ENCODE measurements at places on chromosomes 7 and 10. TPM values are rescaled to one million over a fixed set of nuclear protein-coding genes. Genes with fewer than 3 reads are reported as not detected.

- DNase-seq = no peak
- H3K4me1 ChIP-seq = peaks cover 15% of the 10 kb centered on the region
- H3K27ac ChIP-seq = no peak overlapping the region
- H3K36me3 ChIP-seq = no peaks in the 10 kb centered on the region
Observed at GRCh38 chr7:134462337-134462925, 3.5 kb upstream of the AKR1B1 start.

GRCh38 chr7:117997862-117998825 is 124.9 kb upstream of the CTTNBP2 start:
- no peaks in the 10 kb centered on the region for H3K4me1 ChIP-seq
- H3K27me3 ChIP-seq = no peaks in the 10 kb centered on the region
- no peaks in the 10 kb centered on the region for H3K36me3 ChIP-seq

GRCh38 chr7:71301167-71301566 is 169.2 kb downstream of the GALNT17 start:
- H3K4me3 ChIP-seq = no peak overlapping the region

DNA sequence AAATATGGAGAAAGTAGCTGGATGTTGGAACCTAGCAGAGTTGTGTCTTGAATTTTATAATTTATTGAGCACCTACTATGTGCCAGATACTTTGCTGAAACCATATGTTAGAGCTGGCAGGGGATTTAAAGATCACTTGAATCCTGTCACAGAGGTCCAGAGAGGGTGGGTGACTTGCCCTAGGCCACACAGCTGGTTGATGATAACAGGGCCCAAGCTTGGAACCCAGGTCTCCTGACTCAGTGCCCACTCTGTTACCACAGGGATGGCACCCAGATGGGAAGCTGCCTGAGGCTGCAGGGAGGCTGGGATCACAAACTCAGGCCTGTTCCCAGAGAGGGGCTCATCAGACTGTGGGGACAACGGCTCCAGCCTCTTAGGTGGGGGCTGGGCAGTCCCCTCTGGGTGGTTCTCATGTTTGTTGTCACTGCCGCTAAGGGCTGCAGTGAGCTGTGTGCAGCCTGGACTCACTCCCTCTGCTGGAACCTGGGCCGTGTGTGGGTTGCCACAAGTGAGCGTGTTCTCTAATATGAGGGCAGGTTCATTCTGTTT is 18.6 kb downstream of the GOLGA7B start:
- no peak for DNase-seq
- no peak overlapping the region for H3K4me3 ChIP-seq
- H3K27me3 ChIP-seq = no peaks in the 10 kb centered on the region
- H3K27ac ChIP-seq = no peak overlapping the region
- no peaks in the 10 kb centered on the region for H3K36me3 ChIP-seq

- H3K27me3 ChIP-seq = no peaks in the 10 kb centered on the region
- no peaks in the 10 kb centered on the region for H3K36me3 ChIP-seq
- H3K4me3 ChIP-seq = no peak overlapping the region
- DNase-seq = no peak
Observed at GRCh38 chr7:51276967-51277366, 39.6 kb downstream of the COBL start.

- peak overlapping the region; percentile 60 for H3K27ac ChIP-seq
- H3K36me3 ChIP-seq = peaks cover 27% of the 10 kb centered on the region
- DNase-seq = peak; percentile 8
- peaks cover 17% of the 10 kb centered on the region for H3K4me1 ChIP-seq
- H3K4me3 ChIP-seq = peak overlapping the region; percentile 54
Observed at GRCh38 chr7:149196151-149196704, 882 bp downstream of the ZNF282 start.

DNA sequence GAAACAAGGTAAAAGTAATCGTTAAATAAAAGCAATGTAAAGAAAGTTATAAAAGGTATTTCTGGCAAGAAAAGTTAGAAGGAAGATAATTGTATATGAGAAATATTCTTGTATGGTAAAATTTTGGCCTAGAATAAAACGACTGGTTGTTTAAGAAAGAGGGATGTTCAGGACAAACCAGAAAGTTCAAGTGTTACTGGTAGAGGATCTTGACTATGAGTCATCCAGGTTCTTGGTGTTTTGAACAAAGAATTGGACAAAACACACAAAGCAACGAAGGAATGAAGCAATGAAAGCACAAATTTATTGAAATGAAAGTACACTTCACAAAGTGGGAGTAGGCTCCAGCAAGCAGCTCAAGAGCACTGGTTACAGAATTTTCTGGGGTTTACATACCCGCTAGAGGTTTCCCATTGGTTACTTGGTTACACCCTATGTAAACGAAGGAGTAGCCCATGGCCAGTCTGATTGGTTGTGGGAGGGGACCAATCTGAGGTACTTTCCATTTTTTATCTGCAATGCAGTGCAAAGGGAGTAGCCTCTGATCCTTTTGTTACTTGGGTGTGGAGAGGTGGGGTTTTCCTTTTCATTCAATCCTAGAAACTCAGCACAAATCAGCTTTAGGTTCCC is 22.4 kb upstream of the GARS1 start:
- peak overlapping the region; percentile 90 for H3K27ac ChIP-seq
- no peaks in the 10 kb centered on the region for H3K27me3 ChIP-seq
- no peak for DNase-seq
- no peak overlapping the region for H3K4me3 ChIP-seq
- H3K4me1 ChIP-seq = peaks cover 17% of the 10 kb centered on the region

DNA sequence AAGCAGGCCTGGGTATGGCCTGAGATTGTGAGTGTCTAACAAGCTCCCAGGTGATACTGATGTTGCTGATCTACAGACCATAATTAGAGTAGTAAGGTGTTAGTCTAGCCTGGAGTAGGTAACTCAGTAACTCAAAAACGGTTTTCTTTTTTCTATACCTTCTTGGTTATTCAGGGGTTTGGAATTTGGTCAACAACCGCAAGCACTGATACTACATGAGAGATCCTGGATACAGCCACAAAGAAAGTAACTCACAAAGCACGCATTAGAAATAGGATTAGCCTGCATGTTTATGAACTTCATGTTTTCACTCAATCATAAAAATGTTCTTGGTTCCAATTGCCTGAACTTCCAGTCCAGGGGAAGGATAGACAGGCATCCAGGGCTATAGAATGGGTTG is 803.5 kb downstream of the MAGI2 start:
- H3K27ac ChIP-seq = no peak overlapping the region
- no peaks in the 10 kb centered on the region for H3K36me3 ChIP-seq
- no peak overlapping the region for H3K4me3 ChIP-seq
- H3K27me3 ChIP-seq = no peaks in the 10 kb centered on the region

DNA sequence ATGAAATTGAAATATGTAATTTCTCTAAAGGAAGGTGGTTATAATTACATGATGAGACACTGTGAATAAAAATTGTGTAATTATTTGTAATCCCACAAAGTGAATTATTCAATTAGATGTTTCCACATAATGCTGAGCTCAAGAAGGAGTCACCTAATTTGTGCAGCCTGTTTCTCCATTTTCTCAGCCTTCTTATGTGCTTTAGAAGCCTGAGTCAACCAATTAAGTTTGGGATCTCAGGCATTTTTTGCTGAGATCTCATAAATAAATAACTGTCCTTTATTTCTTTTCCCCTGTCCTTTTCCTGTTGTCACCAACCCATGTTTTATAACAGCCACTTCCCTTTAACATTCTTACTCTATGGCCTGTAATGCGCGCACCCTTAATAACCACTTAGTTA is 506.5 kb upstream of the SEMA3D start:
- H3K27ac ChIP-seq = no peak overlapping the region
- H3K4me1 ChIP-seq = no peaks in the 10 kb centered on the region
- no peaks in the 10 kb centered on the region for H3K36me3 ChIP-seq
- DNase-seq = no peak

DNA sequence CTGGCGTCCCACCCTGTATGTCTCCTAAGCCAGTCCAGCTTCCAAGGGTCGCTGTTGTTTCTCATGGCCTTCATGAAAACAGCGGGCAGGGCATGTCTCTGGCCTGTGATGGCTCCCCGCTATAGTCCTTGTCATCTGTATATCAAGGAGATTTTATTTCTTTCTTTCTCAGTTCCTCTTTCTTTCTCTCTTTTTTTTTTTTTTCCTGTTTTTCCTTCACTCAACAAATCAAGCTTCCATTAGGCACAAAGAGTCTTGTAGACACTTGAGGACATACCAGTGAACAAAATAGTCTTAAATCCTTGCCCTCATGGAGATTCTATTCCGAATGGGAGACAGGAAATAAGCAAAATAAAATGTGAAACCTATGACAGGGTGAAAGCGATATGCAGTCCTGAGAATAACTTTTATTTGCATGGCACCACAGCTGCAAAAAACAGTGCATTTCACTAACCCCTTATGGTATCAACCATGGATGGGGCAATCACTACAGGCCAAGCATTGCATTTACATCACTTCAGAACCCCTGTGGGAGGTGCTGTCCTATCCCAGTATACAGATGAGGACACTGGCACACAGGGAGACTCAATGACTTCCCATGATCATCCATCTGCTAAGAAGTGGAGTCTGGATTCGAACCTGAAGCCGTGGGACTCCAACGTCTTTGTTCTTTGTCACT is 50.7 kb downstream of the SYPL1 start:
- no peaks in the 10 kb centered on the region for H3K27me3 ChIP-seq
- H3K36me3 ChIP-seq = no peaks in the 10 kb centered on the region
- DNase-seq = no peak
- no peak overlapping the region for H3K4me3 ChIP-seq

DNA sequence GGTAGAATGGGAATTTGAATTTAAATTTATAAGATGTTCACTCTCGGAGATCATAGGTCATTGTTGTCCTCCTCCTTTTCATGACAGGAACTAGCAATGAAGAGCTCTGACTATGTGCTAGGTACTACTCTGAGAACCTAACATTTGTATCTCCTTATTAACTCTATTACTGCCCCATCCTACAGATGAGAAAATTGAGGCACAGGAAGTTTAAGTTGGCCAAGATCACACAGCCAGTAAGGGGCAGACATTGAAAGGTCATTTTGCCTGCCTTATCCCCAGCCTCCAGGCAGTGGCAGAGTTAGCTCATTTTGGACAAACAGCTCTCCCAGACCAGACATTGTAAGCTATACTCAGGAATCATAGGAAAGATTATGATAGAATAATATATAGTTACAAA is 6.0 kb downstream of the SRGN start:
- no peak overlapping the region for H3K4me3 ChIP-seq
- no peaks in the 10 kb centered on the region for H3K27me3 ChIP-seq
- no peak for DNase-seq
- no peaks in the 10 kb centered on the region for H3K4me1 ChIP-seq
- H3K27ac ChIP-seq = no peak overlapping the region

DNA sequence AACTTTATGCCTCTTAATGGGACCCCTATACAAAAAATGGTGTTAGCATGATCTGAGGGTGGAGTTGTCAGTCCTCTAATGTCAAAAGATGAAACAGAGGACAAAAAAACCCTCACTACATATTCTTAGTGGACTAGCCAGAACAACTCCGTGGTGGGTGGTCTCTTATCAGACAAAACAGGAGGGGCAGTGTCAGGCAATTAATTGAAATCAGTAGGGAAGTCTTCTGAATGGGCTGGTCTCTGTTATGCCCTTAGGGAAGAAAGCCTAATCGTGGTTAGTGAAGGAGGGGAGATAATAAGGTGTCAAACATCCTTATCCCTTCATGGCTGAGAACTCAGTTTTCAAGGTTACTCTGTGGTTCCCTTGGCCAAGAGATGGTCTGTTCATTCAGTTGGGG is 909.4 kb downstream of the GRID1 start:
- no peak overlapping the region for H3K4me3 ChIP-seq
- H3K36me3 ChIP-seq = no peaks in the 10 kb centered on the region
- no peak overlapping the region for H3K27ac ChIP-seq
- DNase-seq = no peak
- no peaks in the 10 kb centered on the region for H3K27me3 ChIP-seq
- H3K4me1 ChIP-seq = no peaks in the 10 kb centered on the region

- H3K27ac ChIP-seq = no peak overlapping the region
- DNase-seq = peak; percentile 33
- H3K36me3 ChIP-seq = no peaks in the 10 kb centered on the region
- H3K4me3 ChIP-seq = no peak overlapping the region
- no peaks in the 10 kb centered on the region for H3K27me3 ChIP-seq
Observed at GRCh38 chr10:118868589-118868988, 113.8 kb upstream of the CACUL1 start.

DNA sequence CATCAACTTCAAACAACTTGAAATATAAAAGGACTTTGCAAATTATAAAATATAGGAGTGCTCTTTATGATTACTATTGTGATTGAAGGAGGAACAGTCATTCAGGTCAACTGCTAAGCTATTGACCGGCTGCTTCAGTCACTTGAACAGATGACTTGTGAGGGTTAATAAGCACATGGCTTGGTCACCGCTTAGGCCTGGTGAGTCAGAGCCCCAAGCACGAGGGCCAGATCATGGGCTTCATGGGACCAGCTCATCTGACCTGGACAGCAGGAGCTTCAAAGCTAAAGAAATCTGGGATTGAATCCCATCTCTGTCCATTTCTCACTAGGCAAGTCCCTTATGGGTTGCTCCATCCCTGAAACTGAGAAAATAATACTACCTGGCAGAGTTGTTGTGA is 60.4 kb upstream of the ADO start:
- no peak overlapping the region for H3K27ac ChIP-seq
- no peaks in the 10 kb centered on the region for H3K27me3 ChIP-seq
- no peaks in the 10 kb centered on the region for H3K4me1 ChIP-seq
- no peak overlapping the region for H3K4me3 ChIP-seq
- DNase-seq = no peak
- H3K36me3 ChIP-seq = no peaks in the 10 kb centered on the region

DNA sequence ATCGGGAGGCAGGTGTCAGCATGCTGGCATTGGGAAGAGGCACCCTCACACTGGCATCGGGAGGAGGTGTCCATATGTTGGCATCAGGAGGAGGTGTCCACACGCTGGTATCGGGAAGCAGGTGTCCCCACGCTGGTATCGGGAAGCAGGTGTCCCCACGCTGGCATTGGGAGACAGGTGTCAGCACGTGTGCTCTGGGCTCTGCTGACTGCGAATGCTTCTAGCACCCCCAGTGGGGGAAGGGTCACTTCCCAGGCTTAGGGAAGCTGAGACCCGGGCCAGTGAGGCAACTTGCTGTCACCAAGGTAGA is 92.5 kb upstream of the IKZF1 start:
- H3K27ac ChIP-seq = no peak overlapping the region
- DNase-seq = no peak
- no peaks in the 10 kb centered on the region for H3K36me3 ChIP-seq
- H3K4me3 ChIP-seq = no peak overlapping the region

GRCh38 chr10:48773580-48773979 is 88.9 kb downstream of the WDFY4 start:
- DNase-seq = no peak
- no peaks in the 10 kb centered on the region for H3K4me1 ChIP-seq
- H3K4me3 ChIP-seq = no peak overlapping the region
- no peaks in the 10 kb centered on the region for H3K36me3 ChIP-seq
- no peak overlapping the region for H3K27ac ChIP-seq

- no peak overlapping the region for H3K27ac ChIP-seq
- DNase-seq = no peak
- no peaks in the 10 kb centered on the region for H3K4me1 ChIP-seq
- no peaks in the 10 kb centered on the region for H3K36me3 ChIP-seq
Observed at GRCh38 chr7:98855610-98856422, 14.0 kb downstream of the TMEM130 start.

NEUROG3 gene
- not detected for total RNA-seq

OR6V1 gene
- not detected for total RNA-seq

PRTFDC1 gene
- total RNA-seq = 4.3 TPM

ATOH7 gene
- total RNA-seq = not detected

FZD8 gene
- 21.2 TPM for total RNA-seq

PLAU gene
- total RNA-seq = 13.3 TPM

TACR2 gene
- not detected for total RNA-seq

WEE2 gene
- total RNA-seq = 0.79 TPM

Measured in thyroid gland (tissue), 4 donors.